ENCODE measurements at places on chromosomes 4 and X. TPM values are rescaled to one million over a fixed set of nuclear protein-coding genes. Genes with fewer than 3 reads are reported as not detected.

DNA sequence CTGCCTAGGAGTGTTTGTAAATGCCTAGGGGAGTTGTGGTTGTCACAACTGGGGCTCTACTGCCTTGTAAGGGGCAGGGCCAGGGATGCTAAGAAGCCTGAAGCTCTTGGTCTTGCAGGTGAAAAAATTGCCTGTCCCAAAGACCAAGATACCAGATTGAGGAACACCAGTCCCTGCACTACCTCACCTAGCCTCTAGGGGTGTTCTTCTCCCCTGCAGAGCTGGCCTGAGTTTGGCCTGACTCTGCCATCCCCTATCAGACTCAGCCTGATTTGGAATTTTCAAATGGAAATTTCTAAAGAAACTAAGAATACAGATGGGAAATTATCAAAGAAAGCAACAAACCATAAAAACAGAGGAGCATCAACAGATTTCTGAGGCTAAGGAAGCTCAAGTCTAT is 90.4 kb downstream of the ZC4H2 start:
- no peak for DNase-seq

GRCh38 chr4:54750341-54750740 is 92.6 kb downstream of the KIT start:
- no peak for DNase-seq

DNA sequence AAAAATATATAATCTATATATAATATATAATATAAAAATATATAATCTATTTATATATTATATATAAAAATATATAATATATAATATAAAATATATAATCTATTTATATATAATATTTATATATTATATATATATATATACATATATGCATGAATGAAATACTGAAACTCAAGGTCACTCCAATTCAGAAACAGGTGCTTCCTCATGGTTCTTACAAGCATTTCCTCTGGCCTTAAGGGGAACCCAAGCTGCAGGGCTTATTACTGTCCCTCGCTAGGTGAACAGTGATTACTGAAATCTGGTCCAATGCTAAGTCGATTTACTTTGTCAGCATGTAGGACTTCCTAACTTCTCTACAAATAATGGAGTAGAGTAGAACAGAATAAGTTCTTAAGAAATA is 174.3 kb downstream of the GPM6A start:
- no peak for DNase-seq

- DNase-seq = no peak
Observed at GRCh38 chr4:170736710-170737109, 647.0 kb upstream of the AADAT start.

DNA sequence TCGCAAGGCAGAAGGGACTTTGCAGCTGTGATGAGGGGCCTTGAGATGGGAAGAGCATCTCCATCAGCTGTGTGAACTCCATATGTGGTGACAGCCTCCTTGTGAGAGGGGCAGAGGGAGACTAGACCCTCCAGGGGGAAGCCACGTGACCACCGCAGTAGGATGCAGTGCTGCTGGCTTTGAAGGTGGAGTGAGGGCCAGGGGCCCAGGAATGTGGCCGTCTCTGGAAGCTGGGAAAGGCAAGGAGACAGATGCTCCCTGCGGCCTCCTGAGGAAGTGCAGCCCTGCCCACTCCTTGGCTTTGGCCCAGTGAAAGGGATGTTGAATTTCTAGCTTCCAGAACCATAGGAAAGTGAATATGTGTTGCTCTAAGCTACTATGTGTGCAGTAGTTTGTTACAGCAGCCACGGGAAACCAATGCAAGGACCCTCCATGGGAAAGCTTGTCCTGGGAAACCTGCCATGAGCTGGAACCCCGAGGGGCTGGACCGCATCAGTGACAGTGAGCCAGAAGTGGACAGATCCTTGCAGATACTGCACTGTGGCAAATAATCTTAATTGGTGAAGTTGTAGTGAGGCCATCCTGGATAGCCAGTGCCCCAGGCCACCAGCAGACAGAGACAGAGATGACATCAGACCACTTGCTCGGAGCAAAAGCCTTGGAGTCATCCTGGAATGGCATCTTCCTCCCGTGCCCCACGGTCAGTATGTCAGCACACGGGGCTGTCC is 35.4 kb upstream of the SORCS2 start:
- peak; percentile 84 for DNase-seq

DNA sequence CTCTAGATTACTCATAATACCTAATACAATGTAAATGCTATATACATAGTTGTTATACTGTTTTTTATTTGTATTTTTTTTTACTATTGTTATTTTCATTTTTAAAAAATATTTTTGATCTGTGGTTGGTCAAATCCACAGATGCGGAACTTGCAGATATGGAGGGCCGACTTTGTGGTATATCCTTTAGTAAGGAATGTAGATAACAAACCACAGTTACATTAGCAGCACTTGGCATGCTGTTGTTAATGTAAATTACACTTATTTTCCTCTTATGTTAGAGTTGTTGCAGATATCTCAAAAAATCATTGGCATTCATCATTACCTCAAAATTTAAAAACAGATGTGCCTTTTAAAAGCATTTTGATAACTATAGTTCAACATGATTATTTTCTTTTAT is 151.0 kb downstream of the TMEM164 start:
- DNase-seq = no peak

DNA sequence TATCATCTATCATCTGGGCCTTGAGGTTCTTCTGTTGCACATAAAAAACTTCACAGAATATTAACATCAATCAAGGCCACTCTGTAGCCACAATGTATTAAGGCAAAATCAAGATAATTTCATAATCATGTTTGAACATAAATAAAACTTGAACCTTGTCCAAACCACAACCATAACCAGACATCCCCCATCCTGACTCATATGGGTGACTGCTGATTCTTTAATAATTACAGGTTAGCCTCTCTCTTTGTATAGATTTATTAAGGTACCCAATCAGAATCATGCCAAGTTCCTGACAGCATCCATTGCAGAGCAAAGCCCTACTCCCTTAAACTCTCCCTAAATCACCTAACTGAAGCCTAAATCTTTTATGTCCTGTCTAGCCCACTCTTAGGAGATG is 16.7 kb upstream of the AREG start:
- no peak for DNase-seq

GRCh38 chrX:19545651-19546050 is 30.3 kb upstream of the MAP3K15 start:
- no peak for DNase-seq

DNA sequence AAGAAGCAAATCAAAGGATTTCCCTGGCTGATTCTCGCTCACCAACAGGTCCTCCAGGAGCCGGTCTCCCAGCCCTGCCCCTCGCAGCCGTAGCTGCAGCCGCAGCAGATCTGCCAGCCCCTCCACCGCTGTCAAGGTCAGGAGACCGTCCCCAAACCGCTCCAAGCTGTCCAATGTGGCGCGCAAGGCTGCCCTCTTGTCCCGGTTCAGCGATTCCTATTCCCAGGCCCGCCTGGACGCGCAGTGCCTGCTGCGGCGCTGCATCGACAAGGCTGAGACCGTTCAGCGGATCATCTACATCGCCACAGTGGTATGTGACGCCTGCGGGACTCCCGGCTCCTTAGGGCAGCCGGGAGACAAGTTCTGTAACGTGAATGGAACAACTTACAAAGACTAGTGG is 25.6 kb downstream of the SPATA18 start:
- no peak for DNase-seq

GRCh38 chrX:39820938-39821708 is 276.6 kb downstream of the BCOR start:
- DNase-seq = no peak

- DNase-seq = no peak
Observed at GRCh38 chr4:115119804-115120352, 6.5 kb upstream of the NDST4 start.

Gene GLOD5
- total RNA-seq = not detected

Gene CXCL8
- total RNA-seq = 3.1 TPM

Gene GPR143
- 1.1 TPM for total RNA-seq

Gene SPANXN3
- total RNA-seq = not detected

Gene FGF5
- not detected for total RNA-seq

Gene TENT5D
- total RNA-seq = not detected

All from posterior vena cava (tissue), 2 donors.